Uterus (tissue), 4 donors: ENCODE measurements at places on chromosomes 6 and 20. TPM values are rescaled to one million over a fixed set of nuclear protein-coding genes. Genes with fewer than 3 reads are reported as not detected.

MOG gene
- not detected for total RNA-seq

NKX2-2 gene
- total RNA-seq, result not detected

FLRT3 gene
- 1.8 TPM for total RNA-seq

OR2H1 gene
- not detected for total RNA-seq

NHLRC1 gene
- not detected for total RNA-seq

ADRM1 gene
- 82.7 TPM for total RNA-seq

ARG1 gene
- 1.3 TPM for total RNA-seq

ARMC2 gene
- not detected for total RNA-seq

TNF gene
- total RNA-seq, result not detected
